ENCODE measurements at places on chromosomes 16 and 17.

DNA sequence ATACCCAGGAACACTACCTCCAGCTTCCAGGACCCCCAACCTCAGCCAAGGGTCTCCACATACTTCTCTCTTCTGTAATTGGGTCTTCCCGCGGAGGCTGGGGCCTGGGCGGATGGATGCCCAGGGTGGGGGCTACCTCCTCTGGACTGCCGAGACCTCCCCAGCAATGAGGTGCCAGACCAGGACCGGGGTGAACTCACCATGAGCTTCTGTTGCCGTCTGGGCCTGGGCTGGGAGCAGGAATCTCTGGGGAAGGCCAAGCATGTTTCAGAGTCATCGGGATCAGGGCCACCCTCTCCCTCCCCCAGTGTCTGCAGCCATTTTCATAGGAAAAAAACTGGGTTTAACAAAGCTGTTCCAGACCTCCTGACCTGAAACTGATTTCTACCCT, 10.3 kb upstream of the BAHCC1 start:
- DNase-seq: no peak

DNA sequence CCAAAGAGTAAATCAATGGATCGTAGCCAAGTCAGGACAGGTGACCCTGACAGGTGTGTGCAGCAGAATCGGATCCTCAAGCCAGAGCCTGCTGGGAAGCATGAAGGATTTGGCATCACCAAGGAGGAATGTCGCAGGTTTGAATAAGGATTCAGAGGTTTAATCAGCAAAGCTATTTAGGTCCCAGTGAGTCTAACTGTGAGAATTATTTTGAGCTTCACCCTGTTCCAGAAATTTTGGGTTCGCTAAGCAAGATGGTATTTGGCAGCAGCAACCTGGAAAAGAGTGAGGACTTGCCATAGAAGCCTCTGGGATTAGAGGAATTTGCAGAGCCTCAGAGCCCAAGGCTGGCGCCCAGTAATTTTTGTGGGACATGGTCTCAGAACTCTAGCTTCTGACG, 173.0 kb downstream of the CCDC182 start:
- DNase-seq: no peak

GRCh38 chr16:71762186-71762585, 37.7 kb upstream of the PHLPP2 start:
- DNase-seq: no peak

DNA sequence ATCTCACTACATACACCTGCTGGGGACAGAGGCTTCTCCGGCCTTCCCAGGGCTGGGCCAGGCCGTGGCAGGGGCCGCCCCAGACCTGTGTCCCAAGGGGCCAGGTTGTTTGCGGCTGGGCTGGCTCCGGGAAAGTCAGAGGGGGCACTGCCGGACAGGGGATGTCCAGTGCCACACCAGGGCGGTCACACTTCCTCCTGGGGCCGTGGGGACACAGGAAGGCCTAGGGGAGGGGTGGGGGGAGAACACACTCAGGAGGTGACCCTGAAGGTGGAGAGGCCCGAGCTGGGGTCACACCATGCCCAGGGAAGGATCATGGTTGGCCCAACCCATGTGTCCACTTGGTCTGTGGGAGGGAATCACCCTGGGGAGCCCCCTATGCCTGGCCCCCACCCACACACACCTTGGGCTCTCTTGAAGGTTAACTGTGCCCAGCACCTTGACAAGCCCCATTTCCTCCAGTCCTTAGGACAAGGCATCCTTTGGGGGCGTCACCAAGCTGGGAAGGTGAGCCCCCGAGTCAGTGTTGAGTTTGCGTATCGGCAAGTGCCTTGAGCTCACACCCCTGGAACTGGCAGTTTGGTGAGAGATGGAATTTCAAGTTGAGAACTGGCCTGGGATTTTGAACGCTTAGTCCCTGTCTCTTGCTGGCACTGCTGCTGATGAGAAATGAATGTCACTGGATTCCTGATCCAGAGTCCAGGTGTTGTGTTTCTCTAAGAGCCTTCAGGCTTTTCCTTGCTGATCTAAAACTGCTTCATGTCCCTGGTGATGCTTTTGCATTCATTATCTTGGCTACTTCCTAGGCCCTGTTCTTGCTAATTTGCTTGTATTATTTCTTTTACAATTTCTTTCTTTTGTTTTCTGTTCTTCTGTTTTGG, 7.7 kb upstream of the ACTG1 start:
- DNase-seq: no peak

GRCh38 chr17:40266882-40267281, 20.8 kb upstream of the CDC6 start:
- no peak for DNase-seq

GRCh38 chr16:86508028-86508946, 2.0 kb upstream of the FOXF1 start:
- no peak for DNase-seq

Measured in astrocyte of the cerebellum (primary cell).